ENCODE measurements at places on chromosomes 2 and 18. TPM values are rescaled to one million over a fixed set of nuclear protein-coding genes. Genes with fewer than 3 reads are reported as not detected.

The FAM161A gene
- 5.6 TPM for total RNA-seq

DNA sequence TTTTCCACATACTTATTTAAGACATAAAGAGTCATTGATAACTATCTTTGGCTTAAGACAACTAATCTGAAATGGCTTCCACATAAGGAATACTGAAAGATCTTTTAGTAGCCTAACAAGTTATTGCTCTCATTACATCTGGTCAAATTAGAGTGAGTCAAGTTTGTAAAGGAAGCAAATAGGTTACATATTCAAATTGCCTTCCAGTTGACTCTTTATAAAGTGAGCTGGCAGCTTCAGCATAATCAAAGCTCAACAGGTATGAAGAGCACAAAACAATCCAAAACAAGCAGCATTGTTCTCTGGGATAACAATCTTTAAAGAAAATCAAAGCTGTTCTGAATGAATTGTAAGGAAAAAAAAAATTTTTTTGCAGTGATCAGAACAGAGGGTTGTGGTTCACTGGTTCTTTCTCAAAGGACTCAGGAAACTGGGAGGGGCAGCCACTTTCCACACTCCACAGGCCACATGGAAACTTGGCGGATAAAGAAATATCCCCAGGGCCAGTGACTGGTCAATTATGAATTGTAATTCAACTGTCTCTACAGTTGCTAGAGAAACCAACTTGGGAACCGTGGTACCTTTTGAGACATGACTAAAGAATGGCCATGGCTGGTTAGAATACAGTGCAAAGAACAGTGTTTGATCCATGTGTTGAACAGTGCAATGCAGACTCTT lies 369.3 kb upstream of the KCNH7 start:
- DNase-seq: no peak

GRCh38 chr2:65786007-65786717 lies 353.8 kb upstream of the SPRED2 start:
- no peak for DNase-seq

GRCh38 chr18:21242141-21242779 lies at the start of gene GREB1L:
TSS of gene GREB1L (plus strand) at chr18:21242232. CDS start at chr18:21383519, 141,287 bp downstream.
- DNase-seq: no peak

DNA sequence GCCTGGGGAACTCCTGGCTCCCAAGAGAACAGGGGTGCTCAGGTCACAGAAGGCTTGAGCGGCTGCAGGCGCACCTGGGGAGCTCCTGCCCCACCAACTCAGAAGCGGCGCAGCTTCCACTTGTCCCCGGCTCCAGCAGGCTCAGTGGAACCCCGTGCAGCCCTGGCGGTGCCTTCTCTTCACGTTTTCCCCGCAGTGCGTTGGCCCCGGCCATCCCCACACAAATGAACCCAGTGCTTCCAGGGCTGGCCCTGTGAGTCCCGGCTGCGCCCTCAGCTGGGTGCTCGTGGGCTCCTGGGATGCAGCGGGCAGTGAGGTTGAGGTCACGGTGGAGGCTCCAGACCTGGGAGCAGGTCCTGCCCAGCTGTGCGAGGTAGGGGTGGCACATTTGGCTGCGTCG lies 17.9 kb upstream of the MBD2 start:
- no peak for DNase-seq

GRCh38 chr2:171522788-171523087 lies 464 bp downstream of the CYBRD1 start:
- no peak for DNase-seq

- no peak for DNase-seq
Measured at GRCh38 chr2:217063238-217063755, 203.4 kb upstream of the TNP1 start.

DNA sequence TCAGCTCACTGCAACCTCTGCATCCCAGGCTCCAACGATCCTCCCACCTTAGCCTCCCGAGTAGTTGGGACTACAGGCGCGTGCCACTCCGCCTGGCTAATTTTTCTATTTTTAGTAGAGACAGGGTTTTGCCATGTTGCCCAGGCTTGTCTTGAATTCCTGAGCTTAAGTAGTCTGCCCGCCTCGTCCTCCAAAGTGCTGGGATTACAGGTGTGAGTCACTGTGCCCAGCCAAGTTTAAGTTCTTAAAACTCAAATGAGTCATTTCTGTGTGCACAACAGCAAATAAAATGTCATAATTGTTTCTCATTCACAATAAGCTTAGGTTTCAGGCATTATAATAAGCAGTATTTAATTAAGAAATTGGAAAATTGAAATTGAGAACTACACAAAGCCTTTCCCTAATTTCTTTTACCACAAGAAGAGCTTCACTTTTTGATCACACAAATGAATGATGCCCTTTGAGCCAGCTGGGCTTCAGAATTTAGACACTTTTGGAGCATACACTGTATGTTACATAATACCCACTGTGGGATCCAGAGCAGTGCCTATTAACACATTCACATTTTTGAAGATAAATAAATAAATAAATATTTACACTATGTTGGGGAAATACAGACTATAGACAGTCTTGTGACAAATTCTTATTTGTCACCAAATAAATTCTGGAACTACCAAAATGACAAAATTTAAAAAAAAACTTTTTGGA lies 8.6 kb upstream of the ME2 start:
- DNase-seq: no peak

DNA sequence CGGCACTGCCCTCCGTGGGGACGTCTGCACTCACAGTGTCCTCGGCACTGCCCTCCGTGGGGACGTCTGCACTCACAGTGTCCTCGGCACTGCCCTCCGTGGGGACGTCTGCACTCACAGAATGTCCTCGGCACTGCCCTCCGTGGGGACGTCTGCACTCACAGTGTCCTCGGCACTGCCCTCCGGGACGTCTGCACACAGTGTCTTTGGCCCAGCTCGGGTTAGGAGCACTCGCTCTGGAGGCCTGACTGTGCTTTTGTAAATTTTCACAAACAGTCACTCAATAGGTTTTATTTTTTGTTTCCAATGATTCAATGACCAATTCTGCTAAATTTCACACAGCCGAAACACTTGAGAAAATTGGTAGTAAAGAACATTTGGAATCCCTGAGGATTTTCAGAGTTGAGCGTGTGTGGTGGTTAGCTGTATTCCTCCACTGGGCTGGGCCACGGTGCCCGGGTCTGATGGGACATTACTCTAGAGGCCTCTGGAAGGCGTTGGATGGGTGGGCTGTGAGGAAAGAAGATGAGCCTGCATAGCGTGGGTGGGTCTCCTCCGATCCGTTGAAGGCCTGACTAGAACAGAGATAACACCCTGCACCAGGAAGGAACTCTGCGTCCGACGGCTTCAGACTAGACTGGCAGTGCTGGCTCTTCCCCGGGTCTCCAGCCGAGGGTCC lies 134.8 kb downstream of the RTP5 start:
- DNase-seq: no peak

Data from naive thymus-derived CD8-positive, alpha-beta T cell (primary cell).